ENCODE measurements at places on chromosomes 1 and 21.
A peak's percentile ranks its signal among the peaks of the same experiment; 100 is the strongest.

- peaks cover 45% of the 10 kb centered on the region for H3K27me3 ChIP-seq
- H3K27ac ChIP-seq: no peak overlapping the region
- DNase-seq: no peak
- peaks cover 2% of the 10 kb centered on the region for H3K36me3 ChIP-seq
- peak overlapping the region; percentile 42 for H3K4me3 ChIP-seq
Observed at GRCh38 chr1:202018468-202019234, 8.3 kb downstream of the ELF3 start.

DNA sequence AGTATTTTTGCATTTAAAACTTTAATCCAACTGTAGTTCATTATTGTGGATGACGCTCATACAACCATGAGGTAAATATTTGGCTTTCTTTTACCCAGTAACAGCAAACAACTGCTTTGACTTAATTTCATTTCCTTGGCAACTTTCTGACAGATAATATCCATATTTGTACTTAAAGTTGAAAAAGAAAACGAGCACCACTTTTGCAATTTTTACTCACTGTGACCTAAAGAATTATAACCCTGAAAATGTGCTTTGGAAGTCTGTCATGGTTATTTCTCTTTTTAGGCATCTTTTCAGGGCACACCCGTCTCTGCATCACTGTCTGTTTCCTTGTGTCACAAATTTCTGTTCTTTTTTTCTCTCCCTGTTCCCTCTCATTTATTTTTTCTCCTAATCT lies 918 bp upstream of the CD2 start:
- H3K27ac ChIP-seq: peak overlapping the region; percentile 98
- peak overlapping the region; percentile 99 for H3K4me3 ChIP-seq
- peaks cover 31% of the 10 kb centered on the region for H3K4me1 ChIP-seq

- H3K27me3 ChIP-seq: no peaks in the 10 kb centered on the region
- no peak overlapping the region for H3K4me3 ChIP-seq
- no peak overlapping the region for H3K27ac ChIP-seq
- no peak for DNase-seq
Observed at GRCh38 chr21:34592120-34592955, 22.6 kb downstream of the RCAN1 start.

DNA sequence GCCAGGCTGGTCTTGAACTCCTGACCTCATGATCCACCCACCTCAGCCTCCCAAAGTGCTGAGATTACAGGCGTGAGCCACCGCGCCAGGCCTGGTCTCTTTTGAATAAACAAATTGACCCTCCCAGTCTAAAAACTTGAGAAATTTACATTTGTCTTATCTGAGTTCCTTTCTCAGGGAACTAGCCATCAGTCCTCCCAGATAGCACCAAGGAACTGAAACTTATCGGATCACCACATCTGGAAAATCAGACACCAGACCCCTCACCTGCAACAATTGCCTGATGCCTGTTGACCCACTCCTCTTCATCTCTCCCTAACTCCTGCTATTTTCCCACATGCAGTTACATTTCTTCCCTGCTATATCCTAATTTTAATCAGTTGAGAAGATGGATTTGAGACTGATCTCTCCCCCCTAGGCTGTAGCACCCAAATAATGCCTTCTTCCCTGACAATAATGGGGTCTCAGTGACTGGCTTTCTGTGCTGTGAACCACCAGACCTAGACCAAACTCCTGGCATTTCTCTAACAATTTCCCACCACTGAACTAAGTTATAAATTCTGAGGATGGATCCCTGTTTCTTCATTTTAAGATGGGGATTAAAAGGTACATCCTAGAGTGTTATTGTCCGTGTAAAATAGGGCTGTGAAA lies 951 bp upstream of the CBR1 start:
- H3K4me1 ChIP-seq: peaks cover 23% of the 10 kb centered on the region
- H3K27ac ChIP-seq: no peak overlapping the region
- DNase-seq: no peak
- H3K27me3 ChIP-seq: peaks cover 11% of the 10 kb centered on the region
- H3K4me3 ChIP-seq: no peak overlapping the region

- H3K27me3 ChIP-seq: no peaks in the 10 kb centered on the region
- peak overlapping the region; percentile 95 for H3K27ac ChIP-seq
- no peak for DNase-seq
- peak overlapping the region; percentile 97 for H3K4me3 ChIP-seq
- peaks cover 20% of the 10 kb centered on the region for H3K4me1 ChIP-seq
Observed at GRCh38 chr1:40530735-40531380, 579 bp upstream of the ZNF684 start.

- H3K4me3 ChIP-seq: peak overlapping the region; percentile 47
- DNase-seq: no peak
- peaks cover 45% of the 10 kb centered on the region for H3K27me3 ChIP-seq
- H3K36me3 ChIP-seq: peaks cover 4% of the 10 kb centered on the region
- H3K4me1 ChIP-seq: peaks cover 12% of the 10 kb centered on the region
Observed at GRCh38 chr1:1004780-1005697, 5.1 kb upstream of the HES4 start.

DNA sequence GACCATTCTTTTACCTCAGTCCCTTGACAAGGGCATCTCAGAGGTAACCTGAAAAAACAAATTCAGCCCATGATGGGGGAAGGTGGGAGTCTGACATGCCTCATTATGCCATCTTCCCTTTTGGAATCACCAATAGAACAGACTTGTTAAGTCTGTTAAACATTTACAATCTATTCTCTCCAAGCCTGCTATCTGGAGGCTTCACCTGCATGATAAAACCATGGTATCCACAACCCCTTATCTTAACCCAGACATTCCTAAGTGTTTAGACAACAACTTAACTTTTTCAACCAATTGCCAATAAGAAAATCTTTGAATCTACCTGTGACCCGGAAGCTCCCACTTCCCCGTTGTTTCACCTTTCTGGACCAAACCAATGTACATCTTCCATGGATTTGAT lies 233.0 kb upstream of the CACYBP start:
- no peak overlapping the region for H3K27ac ChIP-seq
- H3K4me3 ChIP-seq: no peak overlapping the region
- H3K36me3 ChIP-seq: no peaks in the 10 kb centered on the region
- H3K4me1 ChIP-seq: peaks cover 13% of the 10 kb centered on the region
- DNase-seq: no peak
- no peaks in the 10 kb centered on the region for H3K27me3 ChIP-seq

- H3K4me3 ChIP-seq: peak overlapping the region; percentile 76
- H3K27ac ChIP-seq: peak overlapping the region; percentile 47
- H3K4me1 ChIP-seq: peaks cover 88% of the 10 kb centered on the region
- peaks cover 1% of the 10 kb centered on the region for H3K36me3 ChIP-seq
- no peaks in the 10 kb centered on the region for H3K27me3 ChIP-seq
Observed at GRCh38 chr1:64891448-64891825, 74.9 kb downstream of the JAK1 start.

DNA sequence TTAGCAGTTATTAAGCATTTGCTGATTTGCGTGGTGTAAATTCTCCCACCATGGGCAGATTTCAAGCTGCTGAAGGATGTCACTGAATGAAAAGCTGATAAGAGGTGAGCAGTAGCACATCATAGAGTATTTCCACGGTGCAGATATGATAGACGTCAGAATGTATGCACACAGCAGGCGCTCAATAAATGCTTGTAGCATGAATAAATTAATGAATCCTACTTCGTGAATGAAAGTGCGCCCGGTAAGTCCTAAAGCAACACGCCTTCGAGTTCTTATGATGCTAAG lies 510 bp upstream of the UBIAD1 start:
- H3K27ac ChIP-seq: no peak overlapping the region
- no peaks in the 10 kb centered on the region for H3K27me3 ChIP-seq
- peak overlapping the region; percentile 74 for H3K4me3 ChIP-seq
- peaks cover 22% of the 10 kb centered on the region for H3K4me1 ChIP-seq
- H3K36me3 ChIP-seq: peaks cover 9% of the 10 kb centered on the region
- no peak for DNase-seq

DNA sequence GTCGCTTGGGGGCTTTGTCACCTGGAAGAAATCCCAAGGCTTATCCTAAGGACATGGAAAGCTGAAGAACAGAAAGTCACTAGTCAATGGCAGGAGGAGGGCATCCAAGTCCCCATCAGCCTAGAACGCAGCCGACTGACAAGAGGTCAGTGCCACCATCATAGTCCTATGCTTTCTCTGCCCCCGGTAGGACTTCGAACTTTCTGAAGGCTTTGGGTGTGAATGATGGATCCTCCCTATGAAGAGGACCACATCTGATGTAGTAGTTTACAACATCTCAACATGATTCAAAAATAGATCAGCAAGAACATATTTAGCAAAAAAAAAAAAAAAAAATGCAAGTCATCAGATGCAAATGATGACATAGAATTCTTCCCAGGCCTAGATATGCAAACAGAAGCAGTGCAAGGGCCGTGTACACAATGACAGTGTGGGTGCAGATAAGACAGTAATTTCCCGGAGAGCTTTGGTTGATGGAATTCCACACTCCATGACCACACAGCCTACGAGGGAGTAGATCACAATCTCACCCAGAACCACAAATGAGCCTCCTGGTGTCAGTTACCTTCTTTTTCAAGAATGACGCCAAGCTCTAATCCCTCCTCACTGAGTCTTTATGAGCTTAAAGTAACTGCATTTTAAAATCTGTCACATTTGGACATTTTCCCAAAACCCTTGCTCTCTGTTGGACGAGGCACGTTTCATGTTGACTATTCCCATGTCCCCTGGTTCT lies 88.2 kb downstream of the PSMG1 start:
- no peak overlapping the region for H3K4me3 ChIP-seq
- no peak overlapping the region for H3K27ac ChIP-seq
- H3K27me3 ChIP-seq: peaks cover 23% of the 10 kb centered on the region
- peaks cover 2% of the 10 kb centered on the region for H3K4me1 ChIP-seq

DNA sequence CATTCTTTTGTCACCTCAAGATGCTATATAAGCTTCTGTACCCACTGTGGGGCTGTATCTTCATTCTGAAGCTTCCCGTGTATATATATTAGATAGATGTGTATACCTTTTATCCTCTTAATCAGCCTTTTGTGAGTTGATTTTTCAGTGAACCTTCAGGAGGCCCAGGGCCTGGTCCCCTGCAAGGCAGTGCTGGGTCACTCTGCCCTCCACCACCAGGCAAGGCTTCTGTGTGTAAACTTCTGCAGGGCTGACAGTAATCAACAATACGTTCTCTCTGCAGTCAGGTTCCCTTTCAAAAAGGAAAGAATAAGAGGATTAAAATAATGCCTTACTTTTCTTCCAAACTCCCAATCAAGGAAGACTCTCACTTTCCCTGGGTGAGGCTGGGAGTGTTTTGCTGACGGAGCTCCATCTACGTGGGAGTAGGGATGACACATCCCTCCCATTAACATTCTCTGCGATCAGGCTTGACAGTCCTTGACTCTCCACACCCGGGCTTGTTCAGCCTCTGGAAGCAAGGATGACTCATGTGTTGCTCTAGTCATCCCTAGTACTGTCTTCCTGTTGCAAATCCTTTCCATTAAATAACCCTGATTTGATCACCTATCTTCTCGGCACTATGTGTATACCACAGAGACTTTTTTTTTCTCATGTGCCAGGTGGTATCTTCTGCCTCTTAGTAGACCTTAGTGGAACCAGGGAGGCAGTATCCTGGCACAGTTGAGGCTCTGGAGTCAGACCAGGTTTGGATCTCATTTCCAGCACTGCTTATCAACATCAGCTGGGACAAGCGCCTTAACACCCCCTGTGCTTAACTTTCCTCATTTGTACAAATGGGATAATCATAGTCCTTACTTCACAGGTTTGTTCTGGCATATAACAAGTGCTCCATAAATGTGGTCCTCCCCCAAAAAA lies 70.3 kb upstream of the KCNK1 start:
- peaks cover 16% of the 10 kb centered on the region for H3K27me3 ChIP-seq
- no peak for DNase-seq
- no peaks in the 10 kb centered on the region for H3K36me3 ChIP-seq
- H3K27ac ChIP-seq: no peak overlapping the region
- H3K4me3 ChIP-seq: no peak overlapping the region
- no peaks in the 10 kb centered on the region for H3K4me1 ChIP-seq

- DNase-seq: no peak
- no peak overlapping the region for H3K27ac ChIP-seq
- peaks cover 3% of the 10 kb centered on the region for H3K36me3 ChIP-seq
- no peaks in the 10 kb centered on the region for H3K4me1 ChIP-seq
- no peak overlapping the region for H3K4me3 ChIP-seq
Observed at GRCh38 chr1:169186106-169186505, 79.6 kb downstream of the ATP1B1 start.

GRCh38 chr1:13760921-13761320 lies 60.9 kb downstream of the PRDM2 start:
- H3K4me1 ChIP-seq: peaks cover 57% of the 10 kb centered on the region
- H3K36me3 ChIP-seq: no peaks in the 10 kb centered on the region
- no peak for DNase-seq
- peak overlapping the region; percentile 76 for H3K27ac ChIP-seq

GRCh38 chr1:186420923-186421322 lies 40.0 kb downstream of the PDC start:
- H3K27me3 ChIP-seq: no peaks in the 10 kb centered on the region
- H3K4me1 ChIP-seq: peaks cover 7% of the 10 kb centered on the region
- H3K27ac ChIP-seq: peak overlapping the region; percentile 93
- H3K36me3 ChIP-seq: peaks cover 3% of the 10 kb centered on the region
- no peak overlapping the region for H3K4me3 ChIP-seq
- DNase-seq: no peak
